ENCODE measurements at places on chromosomes 4 and X.

DNA sequence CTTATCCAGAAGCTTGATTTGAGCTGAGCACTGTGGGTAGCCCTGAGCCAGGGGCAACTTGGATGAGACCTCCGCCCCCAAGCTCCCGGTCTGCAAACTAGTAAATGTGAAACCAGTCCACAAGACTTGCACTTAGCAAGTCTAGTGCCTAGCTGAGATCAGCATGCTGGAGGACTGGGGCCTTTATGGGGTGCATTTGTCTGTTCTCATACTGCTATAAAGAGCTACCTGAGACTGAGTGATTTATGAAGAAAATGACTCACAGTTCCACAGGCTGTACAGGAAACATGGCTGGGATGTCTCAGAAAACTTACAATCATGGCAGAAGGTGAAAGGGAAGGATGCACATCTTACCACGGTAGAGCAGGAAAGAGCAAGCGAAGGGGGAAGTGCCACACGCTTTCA lies 42.1 kb upstream of the HOPX start:
- no peak for DNase-seq

- DNase-seq, result no peak
Observed at GRCh38 chrX:38999967-39000745, 198.9 kb downstream of the MID1IP1 start.

- no peak for DNase-seq
Observed at GRCh38 chr4:1245481-1246051, 3.4 kb downstream of the CTBP1 start.

DNA sequence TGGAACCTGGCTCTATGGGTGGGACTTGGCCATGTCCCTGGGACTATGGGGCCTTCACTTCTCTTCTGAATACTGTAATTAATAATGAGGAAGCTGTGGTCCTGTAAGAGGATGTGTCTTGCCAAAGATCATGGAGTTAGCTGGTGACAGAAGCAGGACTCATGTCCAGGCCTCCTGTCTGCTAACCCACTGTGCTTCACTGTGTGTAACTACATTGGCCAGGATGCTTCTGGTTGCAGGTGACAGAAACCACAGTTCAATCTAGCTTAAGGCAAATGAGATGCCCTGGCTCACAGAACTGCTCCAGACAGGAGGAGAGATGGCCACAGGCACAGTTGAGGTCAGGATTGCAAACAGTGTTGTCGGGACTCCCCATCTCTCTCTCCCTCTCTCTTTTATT lies 3.1 kb downstream of the MTMR1 start:
- DNase-seq, result no peak

- no peak for DNase-seq
Observed at GRCh38 chr4:108036213-108036612, 46.5 kb downstream of the HADH start.

DNA sequence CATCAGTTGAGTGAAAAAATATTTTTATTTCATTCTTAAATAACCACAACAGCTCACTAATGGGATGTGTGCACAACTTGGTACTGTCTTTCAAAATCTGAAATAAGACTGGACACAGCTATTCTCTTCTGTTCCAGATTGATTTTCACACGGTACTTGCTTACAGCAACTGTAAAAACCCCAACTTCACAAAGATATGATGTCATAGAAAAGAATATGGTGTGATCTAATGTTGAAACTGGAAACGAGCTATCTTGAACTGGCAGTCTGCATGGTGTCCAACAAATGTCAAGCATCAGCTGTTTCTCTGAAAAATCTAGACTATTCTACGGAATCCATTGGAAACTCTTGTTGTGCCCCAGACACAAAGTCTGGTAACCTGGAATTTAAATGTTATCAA lies 14.7 kb downstream of the HELQ start:
- no peak for DNase-seq

All from DMS153 (cell line).